Activated T-cell treated with anti-CD3 and anti-CD28 coated beads, Interleukin-2, amount 50 U/mL, for 1 hour (primary cell): ENCODE measurements at places on chromosomes 5 and 9.

DNA sequence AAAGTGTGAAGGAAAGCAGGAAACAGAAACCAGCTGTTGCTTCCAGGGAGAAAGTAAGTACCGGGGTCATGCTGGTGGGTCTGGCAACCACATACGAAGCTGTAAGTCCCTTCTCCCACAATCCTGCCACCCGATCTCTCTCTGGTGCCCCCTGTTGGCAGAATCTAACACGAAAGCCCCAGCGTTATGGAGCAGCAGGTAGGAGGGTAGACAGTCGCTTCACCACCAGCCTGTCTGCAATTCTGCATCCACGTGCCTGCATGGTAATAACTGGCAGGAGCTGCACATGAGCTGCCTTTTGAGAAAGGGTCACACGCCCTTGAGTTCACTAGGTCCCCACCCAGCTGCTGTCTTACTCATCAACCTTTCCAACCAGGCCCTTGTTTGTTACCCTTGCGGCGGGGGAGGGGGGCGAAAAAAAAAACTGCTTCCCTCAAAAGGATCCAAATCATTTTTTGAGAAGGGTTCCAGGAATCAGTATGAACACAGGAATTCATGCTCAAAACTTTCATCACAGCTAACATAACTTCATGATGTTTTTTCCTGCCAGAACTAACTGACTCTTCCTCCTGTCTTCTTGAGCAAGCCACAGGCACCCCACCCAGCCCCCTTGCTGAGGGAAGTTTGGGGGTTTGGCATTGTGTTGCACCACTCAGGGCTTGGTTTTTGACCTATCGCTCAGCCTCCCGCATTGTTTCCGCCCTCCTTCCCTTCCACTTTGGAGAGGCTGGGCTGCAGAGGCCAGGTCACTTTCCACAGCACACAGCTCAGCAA lies 19.6 kb upstream of the TMEM252 start:
- peak; percentile 40 for DNase-seq

DNA sequence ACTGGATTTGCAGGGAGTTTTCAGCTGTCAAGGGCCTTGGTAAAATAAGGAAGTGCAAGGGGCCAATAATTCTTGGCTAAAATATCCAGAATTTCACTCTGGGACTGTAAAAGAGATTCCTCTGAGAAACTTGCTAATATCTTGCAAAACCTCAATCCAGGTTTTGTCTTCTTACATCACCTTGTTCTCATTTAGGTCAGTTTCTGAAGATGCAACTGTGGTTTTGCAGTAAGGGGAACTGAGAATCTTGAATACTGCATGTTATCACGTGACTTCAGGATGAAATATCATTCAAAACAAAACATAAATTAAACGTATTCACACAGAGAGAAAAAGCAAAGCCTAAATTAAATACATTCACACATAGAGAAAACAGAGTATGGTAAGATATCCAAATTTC lies 35.0 kb upstream of the RIC1 start:
- DNase-seq = no peak

DNA sequence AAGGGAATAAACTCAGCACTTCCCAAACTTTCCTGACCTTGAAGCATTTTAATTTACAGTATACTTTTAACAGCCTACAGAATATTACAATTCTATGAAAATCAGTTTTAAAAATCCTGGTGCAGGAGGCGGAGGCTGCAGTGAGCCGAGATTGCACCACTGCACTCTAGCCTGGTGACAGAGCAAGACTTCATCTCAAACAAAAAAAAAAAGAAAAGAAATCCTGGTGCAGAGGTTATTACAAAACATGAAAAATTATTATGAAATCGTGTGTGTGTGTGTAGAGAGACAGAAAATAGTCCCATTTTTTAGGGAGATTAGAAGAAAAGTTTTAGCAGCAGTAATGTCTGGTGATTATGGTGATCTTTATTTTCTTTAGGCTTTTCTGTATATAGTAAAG lies 26.9 kb downstream of the GOLPH3 start:
- no peak for DNase-seq

- DNase-seq = no peak
These were observed at the start of gene MARCHF11 for GRCh38 chr5:16179511-16179935. MARCHF11 (minus strand) TSS chr5:16179791; CDS start chr5:16179575, 216 bp downstream.

DNA sequence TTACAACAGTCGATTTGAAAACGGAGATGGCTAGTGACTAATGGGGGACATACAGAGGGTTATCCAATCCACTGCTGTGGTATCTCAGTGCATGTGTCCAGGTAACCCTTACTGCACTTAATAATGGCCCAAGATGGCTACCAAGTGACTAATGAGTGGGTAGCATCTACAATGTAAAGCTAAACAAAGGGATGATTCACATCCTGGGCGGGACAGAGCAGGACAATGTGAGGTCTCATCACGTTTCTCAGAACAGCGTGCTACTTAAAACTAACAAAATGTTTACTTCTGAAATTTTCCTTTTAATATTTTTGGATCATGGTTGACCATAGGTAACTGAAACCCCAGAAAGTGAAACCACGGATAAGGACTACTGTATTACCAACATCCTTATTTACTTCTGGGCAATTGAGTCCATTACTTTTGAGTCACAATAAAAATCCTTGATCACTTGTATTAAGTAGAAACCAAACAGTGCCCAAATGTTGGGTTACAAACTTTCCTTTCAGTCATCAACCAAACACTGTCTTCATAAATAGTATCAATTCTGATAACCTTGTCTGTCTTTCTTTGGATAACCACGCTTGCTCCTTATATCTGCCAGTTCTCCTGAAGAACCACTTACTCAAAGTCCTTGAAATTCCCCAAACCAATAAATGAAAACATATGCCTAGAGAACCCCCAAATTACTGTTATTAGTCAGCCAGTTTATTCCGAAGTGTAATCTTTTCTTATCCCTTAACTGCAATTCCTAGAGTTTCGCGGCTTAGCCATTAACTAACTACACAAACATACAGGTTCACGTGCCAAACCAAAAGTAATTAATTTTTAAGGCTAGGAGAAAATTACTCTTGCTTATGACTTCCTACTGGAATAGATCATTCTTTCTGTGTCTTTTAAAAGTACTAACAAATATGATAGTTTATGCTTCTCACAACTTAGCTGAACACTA lies 59.7 kb downstream of the ELL2 start:
- no peak for DNase-seq

- no peak for DNase-seq
These were observed 193.7 kb downstream of the ENC1 start for GRCh38 chr5:74446725-74447241.

GRCh38 chr9:130454812-130455325 lies 10.1 kb downstream of the ASS1 start:
- no peak for DNase-seq

DNA sequence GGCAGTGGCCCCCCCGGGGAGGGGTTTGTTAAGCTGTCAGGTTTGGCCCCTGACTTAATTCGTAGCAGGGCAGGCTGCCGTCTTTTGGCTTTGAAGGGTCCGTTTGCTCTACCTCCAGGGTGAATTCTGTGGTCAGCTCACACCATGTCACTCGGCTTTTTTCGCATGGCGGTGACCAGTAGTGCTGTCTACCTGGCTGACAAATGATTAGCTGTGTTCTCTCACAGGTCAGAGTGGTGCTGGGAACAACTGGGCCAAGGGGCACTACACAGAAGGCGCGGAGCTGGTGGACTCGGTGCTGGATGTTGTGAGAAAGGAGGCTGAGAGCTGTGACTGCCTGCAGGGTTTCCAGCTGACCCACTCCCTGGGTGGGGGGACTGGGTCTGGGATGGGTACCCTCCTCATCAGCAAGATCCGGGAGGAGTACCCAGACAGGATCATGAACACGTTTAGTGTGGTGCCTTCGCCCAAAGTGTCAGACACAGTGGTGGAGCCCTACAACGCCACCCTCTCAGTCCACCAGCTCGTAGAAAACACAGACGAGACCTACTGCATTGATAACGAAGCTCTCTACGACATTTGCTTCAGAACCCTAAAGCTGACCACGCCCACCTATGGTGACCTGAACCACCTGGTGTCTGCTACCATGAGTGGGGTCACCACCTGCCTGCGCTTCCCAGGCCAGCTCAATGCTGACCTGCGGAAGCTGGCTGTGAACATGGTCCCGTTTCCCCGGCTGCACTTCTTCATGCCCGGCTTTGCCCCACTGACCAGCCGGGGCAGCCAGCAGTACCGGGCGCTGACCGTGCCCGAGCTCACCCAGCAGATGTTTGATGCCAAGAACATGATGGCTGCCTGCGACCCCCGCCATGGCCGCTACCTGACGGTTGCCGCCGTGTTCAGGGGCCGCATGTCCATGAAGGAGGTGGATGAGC lies 1.4 kb downstream of the TUBB4B start:
- DNase-seq = no peak

GRCh38 chr9:86695910-86696424 lies 251.3 kb downstream of the GAS1 start:
- no peak for DNase-seq

GRCh38 chr9:88833946-88834345 lies 157.3 kb upstream of the S1PR3 start:
- DNase-seq = no peak

DNA sequence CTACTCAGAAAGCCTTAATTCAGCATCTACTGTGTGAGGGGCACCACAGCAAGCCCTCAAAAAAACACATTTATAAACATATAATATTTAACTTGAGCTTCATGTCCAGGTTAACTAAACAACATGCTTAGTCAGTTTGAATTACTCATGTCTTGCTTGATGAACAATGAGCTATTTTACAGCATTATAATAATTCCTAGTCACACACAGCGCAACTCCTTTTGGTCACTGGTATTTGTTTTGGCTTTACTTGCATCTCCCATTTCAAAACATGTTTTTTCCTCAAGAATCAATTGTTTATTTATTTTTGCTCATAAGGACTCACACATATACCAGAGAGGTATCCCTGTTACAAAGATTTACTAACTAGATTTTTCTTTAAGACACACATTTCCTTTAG lies 616.7 kb upstream of the DAB2 start:
- no peak for DNase-seq
